ENCODE measurements at places on chromosomes 12 and 14.

- no peak for DNase-seq
Measured at GRCh38 chr12:85394065-85394464, 114.0 kb downstream of the ALX1 start.

GRCh38 chr12:95074766-95075165, 1.3 kb upstream of the NR2C1 start:
- no peak for DNase-seq

DNA sequence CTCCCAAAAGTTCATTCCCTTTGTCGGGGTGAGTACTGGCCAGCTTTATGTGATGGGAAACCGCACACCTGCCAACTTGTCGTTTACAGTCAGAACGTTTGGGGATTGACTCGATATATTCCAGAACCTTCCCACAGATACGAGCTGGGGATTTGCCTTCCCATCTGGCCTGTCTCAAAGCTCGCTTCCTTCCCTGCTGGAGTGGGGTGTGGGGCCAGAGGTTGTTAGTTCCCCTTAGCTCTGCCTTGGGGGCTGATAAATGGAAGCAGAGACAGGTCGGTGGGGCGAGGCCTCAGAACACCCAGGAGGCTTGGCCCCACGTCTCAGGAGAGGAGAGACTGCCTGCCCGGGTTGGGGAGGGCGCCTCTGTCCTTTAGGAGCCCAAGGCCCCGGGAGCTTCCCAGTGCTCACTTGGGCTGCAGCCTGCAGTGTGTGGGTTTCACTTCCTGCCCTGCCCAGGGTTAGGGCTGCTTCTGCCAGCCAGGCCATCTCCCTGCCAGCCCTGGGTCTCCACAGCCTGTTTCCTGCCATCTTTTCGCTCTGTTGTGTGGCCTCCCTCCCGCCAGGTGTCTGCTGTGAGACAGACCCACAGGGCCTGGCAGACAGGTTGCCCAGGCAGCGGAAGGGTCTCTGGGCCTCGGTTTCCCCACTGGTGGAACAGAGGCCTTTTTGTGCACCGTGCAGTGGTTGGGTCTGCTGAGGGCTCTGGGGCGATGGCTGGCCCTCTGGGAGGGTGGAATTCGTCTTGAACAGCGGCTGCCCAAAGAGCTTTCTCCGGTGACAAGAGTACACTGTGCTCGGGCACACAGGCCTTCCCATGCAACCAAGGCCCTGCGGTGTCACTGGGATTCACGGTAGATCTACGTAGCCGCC, 8.1 kb upstream of the TEX22 start:
- no peak for DNase-seq

DNA sequence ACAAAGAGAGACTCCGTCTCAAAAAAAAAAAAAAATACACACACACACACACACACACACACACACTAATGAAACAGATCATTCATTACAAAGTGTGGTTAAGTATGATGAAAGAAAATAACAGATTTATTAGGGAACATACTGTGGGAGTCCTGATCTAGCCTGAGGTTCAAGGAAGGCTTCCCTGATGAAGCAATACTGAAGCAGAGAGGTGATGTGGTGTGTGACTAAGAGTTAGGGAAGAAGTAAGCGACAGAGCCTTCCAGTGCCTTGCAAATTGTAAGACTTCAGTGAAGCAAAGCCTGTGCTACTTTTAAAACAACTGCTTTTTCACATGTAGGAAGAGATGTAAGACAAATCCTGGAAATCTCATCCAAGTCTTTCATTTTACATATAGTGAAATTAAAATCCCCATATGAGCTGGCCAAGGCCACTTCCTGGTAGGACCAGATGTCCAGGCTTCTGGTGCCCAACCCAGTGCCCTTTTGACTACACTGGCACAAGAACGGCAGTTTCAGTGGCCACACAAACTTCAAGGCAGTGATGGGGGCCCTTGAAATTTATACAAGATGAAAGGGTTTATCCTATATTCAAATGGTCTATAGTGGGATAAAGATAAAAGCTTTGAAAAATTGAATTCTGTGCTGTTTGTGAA, 86.2 kb downstream of the STON2 start:
- no peak for DNase-seq

DNA sequence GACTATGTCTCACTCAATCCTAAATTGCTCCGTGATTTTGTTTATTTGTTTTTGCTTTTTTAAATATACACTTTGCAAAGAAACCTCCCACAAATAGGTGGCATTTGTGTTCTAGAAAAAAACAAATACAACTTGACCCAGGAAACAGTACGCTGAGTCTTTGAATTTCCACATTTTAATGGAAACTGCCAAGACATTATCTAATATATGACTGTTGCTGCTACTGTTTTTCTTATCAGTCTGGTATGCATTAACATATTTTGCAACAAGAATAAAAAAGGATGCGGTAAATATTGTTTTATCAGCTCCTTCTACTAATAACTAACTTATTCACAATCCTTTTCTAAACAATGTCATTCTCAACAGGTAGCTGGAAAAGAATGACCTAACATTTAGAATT, 187.4 kb downstream of the LRIG3 start:
- DNase-seq: no peak

- no peak for DNase-seq
Measured at GRCh38 chr12:91185421-91185820, 2.8 kb upstream of the DCN start.

DNA sequence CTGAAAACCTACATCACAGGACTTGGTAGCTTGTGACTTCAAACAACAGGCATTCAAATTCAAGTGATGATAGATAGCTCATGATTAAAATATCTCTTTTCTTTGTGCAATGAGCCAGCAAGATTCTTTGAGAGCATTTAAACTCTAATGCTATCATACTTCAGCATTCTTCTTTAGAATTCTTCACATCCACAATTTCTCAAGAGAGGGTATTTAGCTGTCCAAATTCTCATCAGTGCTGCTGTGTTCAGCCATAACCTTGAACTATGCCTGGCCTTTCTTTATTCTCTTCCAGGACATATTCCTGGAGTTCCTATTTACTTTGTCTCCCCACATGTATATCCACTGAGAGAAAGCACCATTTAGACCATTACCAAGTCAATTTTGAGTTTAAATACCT, 321.1 kb downstream of the EGLN3 start:
- no peak for DNase-seq

DNA sequence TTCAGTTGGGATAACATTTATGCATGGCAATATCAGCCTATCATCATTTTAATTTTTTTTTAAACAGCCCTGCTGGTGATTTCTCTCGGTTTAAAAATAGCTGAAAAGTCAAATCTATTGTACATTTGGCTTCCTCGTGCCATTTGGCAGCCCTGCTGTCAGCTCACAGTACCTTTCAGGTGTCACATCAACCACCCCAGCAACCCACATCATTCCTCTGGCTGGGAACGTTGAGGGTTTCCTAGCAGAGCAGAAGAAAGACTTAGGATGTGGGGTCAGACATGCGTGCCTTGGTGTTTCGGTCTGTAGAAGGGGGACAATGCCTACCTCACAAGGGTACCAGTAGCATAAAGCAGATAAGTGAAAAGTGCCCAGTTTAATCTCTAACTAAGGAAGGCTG, 15.8 kb downstream of the PEBP1 start:
- DNase-seq: no peak

DNA sequence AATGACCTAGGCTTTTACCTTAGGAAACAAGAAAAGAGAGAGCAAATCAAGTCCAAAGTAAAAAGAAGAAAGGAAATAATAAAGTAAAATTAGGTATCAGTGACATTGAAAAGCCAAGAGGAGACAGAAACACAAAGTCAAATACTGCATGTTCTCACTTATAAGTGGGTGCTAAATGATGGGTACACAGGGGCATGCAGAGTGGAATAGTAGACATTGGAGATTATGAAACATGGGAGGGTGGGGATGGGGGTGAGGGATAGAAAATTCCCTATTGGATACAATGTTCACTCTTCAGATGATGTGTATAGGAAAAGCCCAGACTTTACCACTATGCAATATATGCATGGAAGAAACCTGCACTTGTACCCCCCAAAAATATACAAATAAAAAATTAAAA, 35.1 kb upstream of the CLMN start:
- no peak for DNase-seq

- no peak for DNase-seq
Measured at GRCh38 chr14:52020161-52020714, 30.9 kb downstream of the RTRAF start.

DNA sequence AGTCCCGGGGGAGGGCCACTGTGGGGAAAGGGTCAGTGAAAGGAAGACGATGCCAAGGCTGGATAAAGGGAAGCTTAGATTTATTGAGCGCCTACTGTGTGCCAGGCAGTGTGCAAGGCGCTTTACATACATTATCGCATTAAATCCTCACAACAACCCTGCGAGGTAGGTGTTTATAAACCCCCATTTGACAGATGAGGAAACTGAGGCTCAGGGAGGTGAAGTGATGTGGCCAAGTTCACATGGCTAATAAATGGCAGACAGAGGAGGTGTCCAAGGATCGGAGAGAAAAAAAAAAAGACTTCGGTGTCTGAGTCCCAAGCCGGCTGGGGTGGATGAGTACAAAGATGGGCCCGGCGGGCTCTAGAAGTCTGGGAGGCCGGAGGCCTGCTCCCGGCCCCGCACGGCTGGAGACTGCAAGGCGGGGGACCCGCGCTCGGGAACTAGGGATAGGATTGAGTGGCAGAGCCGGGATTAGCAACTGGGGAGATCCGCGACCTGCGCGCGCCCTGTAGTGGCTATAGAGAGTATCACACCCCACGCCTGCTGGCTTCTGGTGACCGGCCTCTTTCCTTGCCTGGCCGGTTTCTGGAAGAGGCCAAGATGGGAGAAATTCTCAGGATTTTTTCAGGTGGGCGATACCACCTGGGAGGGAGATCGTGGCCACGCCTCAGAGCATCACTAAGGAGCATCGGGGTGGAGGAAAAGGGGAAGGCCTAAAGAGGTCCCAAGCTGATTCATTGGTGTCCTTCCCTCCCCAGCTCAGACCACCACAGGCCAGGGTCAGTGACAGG, 3.9 kb downstream of the DDN start:
- peak; percentile 78 for DNase-seq

GRCh38 chr12:128314611-128315010, 47.6 kb downstream of the TMEM132C start:
- DNase-seq: no peak

DNA sequence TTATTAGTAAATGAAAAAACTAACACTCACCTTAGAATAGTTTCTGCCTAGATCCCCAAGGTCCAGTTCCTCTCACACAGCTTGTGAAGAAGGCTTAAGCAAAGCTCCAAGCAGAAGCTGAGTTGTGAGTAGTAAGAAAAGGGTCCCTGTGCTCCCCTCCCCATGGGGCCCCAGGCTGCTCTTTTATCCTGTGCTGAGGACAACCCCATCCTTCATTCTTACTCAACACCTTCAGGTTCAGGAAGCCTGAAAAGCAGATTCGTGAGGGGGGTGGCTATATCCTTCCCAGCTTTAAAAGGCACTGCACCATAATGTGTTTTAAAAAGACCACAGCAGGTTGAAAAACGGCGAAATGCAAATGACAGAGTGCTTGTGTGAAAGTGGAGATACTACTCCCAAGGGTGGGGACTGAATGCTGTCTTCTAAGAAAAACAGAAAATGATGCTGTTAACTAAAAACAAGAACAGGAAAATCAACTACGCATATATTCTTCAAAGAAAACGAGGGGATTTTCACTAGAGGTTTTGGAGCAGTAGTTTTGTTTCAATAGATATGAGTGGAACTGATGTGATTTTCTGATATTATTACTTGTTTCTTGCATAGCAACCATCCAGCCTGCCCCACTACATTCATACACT, 182.7 kb downstream of the KTN1 start:
- no peak for DNase-seq

DNA sequence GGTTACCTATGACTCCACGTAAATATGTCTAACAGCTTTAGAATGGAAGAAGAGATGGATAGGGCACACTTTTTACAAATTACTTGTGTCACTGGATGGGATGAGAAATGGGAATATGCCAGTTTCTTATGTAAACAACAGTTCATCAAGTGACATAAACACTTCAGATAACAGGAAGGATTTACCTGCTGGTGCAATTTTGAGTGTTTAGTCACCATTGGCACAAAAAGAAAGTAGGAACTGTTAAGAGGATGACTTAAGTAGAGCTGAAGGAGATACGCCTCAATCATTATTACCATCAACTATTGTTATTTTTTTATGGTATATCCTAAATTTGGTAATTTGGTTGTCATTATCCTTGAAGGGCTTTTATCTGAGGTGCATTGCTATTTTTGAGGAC, 83.2 kb downstream of the RMST start:
- DNase-seq: no peak

GRCh38 chr14:80658733-80659132, 282.8 kb downstream of the CEP128 start:
- DNase-seq: no peak

- DNase-seq: no peak
Measured at GRCh38 chr12:33438851-33439586, 600 bp downstream of the SYT10 start.

- DNase-seq: no peak
Measured at GRCh38 chr12:101302741-101303140, 22.8 kb downstream of the UTP20 start.
